Lower lobe of right lung (tissue), 2 donors: ENCODE measurements at places on chromosomes 6 and 20. TPM values are rescaled to one million over a fixed set of nuclear protein-coding genes. Genes with fewer than 3 reads are reported as not detected.

ZBP1 gene
- 5.8 TPM for total RNA-seq

NNAT gene
- 0.83 TPM for total RNA-seq

NOX3 gene
- not detected for total RNA-seq

- no peaks in the 10 kb centered on the region for H3K4me1 ChIP-seq
- H3K27me3 ChIP-seq, result peaks cover 10% of the 10 kb centered on the region
- no peaks in the 10 kb centered on the region for H3K36me3 ChIP-seq
- H3K27ac ChIP-seq, result no peak overlapping the region
Observed at GRCh38 chr6:169809386-169809785, 58.0 kb downstream of the ERMARD start.

GRCh38 chr20:62551407-62552323, 75.9 kb upstream of the GATA5 start:
- no peak overlapping the region for H3K27ac ChIP-seq
- H3K4me3 ChIP-seq, result peak overlapping the region; percentile 37
- DNase-seq, result no peak
- H3K4me1 ChIP-seq, result peaks cover 17% of the 10 kb centered on the region
